ENCODE measurements at places on chromosomes 16 and 17. TPM values are rescaled to one million over a fixed set of nuclear protein-coding genes. Genes with fewer than 3 reads are reported as not detected.

The NMRAL1 gene
- total RNA-seq: 30.5 TPM

DNA sequence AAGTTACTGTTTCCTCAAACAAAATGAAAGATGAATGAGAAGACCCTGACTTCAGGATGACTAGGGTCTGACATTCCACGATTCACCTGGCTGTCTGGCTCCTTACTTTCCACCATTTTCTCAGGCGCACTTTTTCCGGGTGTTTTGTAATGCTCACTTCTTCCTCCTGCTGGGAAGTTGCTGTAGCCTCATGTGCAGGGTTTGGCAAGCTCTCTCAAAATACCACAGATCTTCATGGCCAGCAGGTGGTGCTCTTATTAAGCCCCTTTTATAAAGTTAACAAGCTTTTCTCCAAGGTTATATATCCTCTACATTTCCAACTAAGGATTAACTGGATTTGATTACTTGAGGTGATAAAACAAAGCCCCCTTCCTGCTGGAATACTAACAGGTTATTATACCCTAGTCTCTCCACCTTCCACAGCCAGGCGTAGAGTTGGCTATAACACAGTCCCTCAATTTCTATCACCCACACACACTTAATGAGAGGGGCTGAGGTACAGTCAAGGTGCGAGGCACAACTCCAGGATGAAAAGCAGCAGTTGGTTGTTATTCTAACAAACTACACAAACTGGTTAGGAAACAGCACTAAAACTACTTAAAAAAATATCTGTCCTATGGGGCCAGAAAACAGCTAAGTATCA lies 45.4 kb downstream of the STH start:
- no peak for DNase-seq

The EXOC3L1 gene
- total RNA-seq: not detected

DNA sequence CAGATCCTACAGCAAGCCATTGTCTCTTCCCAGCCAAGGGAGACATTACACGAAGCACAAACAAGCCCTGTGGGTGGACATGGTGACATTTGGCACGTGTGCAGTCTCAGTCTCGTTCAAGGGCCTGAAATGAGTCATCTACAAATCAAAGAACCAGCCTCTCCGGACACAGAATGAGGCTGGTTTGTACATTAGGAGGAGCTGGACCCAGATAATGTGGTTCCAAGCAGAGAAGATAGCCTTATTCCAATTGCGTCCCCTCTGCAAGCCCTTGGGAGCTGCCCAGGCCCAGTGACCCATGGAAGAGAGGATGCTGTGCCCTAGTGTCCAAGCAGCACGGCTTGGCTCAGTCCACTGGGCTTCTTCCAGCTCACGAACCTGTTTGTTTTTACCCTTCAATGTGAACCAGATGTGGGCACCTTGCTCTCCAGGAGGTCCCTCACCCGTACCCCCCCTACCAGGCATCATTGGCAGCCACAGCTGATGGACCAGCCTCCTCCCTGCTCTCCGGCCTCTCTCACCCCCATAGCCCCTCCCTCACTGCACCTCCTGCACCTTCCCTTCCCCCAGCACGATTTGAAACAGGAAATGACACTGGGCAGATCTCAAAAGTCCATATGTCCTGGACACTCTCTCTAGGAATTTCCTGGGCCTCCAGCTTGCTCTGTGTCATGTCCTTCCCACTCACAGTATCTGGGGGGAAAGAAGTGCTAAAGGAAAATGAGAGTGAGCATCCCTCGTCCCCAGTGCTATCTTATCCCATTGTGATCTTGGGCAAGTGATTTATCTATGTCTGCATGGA lies 26.2 kb downstream of the KPNA2 start:
- no peak for DNase-seq

DNA sequence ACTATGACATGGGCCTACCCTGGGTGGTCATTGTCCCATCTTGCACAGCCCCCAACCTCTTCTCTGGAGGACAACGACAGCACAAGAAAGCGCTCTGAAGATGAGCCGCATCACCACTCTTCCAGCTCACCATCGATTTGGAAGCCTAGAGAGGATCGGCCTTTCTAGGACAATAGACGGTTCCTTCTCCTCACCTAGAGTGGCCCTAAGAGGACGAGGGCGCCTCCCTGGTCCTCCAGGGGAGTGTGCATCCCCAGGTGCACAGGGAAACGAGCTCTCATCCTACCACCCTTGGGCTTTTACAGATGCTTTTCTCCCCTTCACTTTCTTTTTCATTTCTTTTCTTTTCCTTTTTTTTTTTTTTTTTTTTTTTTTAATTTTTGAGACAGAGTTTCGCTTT lies 20.3 kb upstream of the SLC52A1 start:
- no peak for DNase-seq

DNA sequence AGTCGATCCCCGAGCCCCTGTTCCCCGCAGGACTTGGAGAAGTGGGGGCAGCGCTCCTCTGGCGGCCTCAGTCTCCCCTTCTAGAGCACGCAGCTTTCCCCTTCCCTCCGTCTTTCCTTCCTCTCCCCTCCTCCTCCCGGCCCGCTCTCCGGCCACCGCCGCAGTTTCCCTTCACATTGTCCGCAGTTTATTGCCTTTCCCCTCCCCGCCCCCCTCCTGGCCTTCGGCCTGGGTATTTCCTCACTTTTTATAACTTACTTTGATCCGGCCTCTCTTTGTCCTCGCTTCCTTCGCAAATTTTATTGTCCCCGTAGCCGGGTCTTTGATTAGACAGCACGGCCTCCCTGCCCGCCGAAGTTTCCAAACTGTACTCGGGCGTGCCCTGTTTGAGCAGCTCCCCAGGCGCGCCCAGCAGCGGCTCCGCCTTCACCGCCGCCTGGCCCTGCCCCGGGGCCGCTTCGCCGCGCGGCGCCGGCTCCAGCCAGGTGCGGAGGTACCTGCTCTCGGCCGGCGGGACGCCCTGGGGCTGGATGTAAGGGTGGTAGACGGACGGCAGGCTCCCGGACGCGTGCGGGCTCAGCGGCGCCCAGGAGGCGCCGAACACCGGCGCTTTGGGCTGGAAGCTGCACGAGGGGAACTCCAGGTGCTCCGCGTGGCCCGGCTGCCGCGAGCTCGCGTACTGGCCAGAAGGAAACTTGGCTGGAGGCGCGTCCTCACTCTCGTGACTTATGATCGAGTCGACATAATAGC lies 488 bp downstream of the HOXB9 start:
- peak; percentile 62 for DNase-seq

GRCh38 chr16:77663711-77664110 lies 58.6 kb upstream of the NUDT7 start:
- no peak for DNase-seq

DNA sequence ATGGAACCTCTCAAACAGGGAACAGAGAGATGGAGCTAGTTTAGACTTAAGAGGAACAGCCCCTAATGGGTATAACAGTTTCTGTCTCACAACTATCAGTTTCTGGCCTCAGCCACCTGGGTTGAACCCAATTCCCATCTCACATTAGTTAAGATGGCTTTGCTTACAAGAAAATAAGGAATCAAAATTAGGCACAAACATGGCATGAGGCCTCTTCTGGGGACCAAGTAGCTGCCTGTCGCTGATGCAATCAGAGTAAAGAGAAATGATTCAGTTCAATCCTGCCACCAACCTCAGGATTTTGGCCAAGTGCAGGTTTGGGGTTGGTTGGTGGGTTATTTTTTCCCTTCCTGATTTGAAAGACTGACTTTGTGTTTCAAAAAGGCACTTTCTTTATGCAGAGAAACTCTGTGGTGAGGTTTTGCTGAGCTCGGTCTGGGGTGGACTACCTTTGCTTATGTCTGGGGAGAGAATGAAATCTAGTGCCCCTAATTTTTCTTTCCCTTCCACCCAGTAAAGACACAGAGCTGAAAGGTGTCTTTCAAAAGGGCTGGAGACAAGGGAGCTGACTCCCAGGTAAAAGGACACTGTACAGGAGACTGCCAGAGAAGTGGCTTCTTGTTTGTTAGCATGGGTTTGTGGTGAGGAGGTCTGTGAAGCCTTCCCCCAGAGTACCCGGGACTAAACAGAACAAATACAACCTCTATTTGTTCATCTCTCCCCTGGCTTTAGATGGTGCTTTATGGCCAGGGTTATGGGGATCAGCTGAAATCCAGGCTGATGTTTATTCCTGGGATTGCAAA lies 44.8 kb upstream of the NFAT5 start:
- DNase-seq: peak; percentile 45

- DNase-seq: peak; percentile 61
Observed at GRCh38 chr17:81396722-81397313, 1.6 kb downstream of the BAHCC1 start.

GRCh38 chr16:55047903-55048497 lies 117.3 kb downstream of the IRX5 start:
- DNase-seq: no peak

The CA4 gene
- total RNA-seq: not detected

The SPATA32 gene
- total RNA-seq: 0.37 TPM

The PRSS53 gene
- 12.1 TPM for total RNA-seq

- DNase-seq: no peak
Observed at GRCh38 chr17:37661400-37662014, 18.3 kb upstream of the DDX52 start.

The FOXF1 gene
- total RNA-seq: not detected

DNA sequence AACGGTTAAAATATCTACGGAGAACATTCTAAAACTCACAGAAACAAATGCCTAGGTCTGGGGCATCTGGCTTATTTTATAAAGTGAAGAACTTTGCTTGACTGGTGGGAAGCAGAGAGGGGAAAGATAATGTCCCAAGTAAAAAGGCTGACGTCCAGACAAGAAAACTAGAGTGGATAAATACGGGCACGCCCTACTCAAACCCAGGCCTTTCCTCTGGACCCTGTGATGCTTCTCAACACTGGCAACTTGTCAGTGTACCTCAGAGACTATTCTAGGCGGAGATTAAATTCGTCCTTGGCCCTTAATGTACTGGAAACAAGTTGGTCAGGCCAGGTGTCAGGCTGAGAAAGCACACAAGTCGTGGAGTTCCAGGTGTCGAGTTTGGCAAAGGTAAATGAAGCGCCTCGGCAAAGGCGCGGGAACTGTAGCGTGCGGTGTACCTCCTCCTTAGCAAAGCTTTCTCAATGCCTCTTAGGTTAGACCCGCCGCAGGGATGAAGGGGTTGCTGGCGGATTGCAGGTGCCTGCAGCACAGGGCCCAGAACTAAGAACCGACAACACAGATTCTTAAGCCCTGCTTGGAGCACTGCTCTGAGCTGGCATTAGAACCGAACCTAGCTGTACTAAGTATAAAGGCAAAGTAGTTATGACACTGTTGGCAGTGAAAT lies 668 bp upstream of the UNK start:
- DNase-seq: peak; percentile 65

DNA sequence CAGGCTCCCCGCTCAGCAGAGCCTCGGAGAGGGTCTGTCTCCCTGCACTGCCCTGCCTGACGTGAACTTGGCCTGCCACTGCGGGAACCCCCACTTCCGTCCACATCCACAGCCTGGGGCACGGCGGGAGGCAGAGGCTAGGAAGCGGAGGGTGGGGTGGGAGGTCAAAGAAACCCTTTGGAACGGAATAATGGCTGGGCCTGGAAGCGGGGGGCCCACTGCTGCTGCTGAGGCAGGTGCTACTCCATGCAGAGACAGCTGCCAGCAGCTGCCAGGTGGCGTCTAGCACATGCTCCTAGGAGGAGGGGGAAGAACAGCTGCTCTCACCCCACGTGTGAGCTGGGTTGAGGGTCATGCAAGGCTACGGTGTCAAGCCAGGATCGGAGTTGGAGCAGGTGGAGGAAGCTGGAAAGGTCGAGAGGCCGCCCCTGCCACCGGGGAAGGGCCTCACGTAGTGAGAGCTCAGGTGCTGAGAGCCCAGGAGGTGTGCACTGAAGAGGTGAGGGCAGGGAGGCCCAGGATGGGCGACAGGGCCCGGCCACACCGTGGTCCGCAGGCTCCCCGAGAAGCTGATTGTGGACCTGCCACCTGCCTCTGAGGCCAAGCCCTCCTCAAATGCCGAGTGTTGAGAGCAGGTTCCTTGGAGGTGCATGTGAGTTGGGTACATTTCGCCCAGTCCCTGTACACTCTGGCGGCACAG lies 9.8 kb downstream of the FSCN2 start:
- DNase-seq: no peak

The GRAP gene
- 12.7 TPM for total RNA-seq

GRCh38 chr17:58533616-58534188 lies 19.3 kb upstream of the MTMR4 start:
- DNase-seq: no peak

GRCh38 chr16:12447556-12447955 lies 356.1 kb downstream of the CPPED1 start:
- no peak for DNase-seq

- no peak for DNase-seq
Observed at GRCh38 chr17:44071772-44072171, 1.2 kb downstream of the G6PC3 start.

DNA sequence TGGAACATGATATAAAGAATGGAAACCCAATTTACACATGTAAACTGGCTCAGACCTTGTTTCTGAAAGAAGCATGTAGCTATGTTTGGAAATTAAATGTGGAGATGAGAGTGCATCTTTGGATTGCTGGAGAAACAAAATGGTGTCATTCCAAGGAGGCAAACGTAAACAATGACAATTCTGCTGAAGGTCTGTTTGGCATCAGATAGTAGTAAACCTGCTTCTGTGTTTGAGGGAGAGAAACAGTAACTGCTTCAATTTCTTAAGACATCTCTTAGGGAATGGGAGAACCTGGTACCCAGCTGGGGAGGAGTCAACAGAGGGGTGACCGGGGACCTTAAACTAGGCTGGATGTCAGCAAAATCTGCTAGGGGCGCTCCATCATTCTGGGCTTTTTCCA lies 23.5 kb downstream of the GPRC5B start:
- DNase-seq: no peak

GRCh38 chr17:82920715-82921114 lies 80.9 kb upstream of the ZNF750 start:
- no peak for DNase-seq

The TMEM204 gene
- 17.6 TPM for total RNA-seq

DNA sequence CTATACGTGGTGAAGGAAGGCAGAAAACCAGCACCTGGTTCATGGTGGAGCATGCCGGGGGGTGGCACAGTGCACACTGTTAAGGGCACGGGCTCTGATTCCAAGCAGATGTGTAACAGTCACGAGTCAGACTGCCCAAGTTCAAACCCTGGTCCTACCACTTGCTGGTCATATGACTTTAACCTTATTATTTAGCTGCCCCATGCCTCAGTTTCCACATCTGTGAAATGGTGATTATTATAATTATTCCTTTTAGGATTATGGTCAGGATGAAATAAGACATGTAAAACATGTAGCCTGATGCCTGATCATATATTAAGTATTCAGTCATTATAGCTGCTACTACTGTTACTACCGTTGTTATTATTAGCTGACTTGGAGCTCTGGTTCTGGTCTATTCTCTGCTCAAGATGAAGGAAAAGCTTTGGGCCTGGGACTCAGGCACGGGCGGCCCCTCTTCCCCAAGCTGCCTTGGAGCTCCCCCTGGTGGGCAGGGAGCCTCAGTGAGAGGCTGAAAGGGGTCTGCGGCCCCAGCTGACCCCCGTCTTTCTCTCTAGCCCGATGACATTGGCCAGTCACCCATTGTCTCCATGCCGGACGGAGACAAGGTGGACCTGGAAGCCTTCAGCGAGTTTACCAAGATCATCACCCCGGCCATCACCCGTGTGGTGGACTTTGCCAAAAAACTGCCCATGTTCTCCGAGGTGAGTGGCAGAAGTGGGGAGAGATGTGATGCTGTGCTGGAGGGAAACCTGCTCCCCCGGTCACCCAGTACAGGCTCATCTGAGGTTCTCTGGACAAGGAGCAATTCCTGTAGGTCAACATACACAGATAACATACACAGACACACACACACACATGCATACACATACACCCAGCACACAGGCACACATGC lies 14.0 kb downstream of the NR1D1 start:
- no peak for DNase-seq

- peak; percentile 36 for DNase-seq
Observed at GRCh38 chr17:42050393-42051012, at the start of gene C17orf113. Gene C17orf113, minus strand, starts transcription at chr17:42050601. Its CDS starts 7,225 bp downstream, at chr17:42043376.

- DNase-seq: peak; percentile 16
Observed at GRCh38 chr17:36510636-36511035, 24.0 kb downstream of the MYO19 start.

- DNase-seq: peak; percentile 76
Observed at GRCh38 chr17:45948881-45949624, 50.0 kb upstream of the STH start.

The NOXO1 gene
- not detected for total RNA-seq
